ENCODE measurements at places on chromosomes 2 and 18. TPM values are rescaled to one million over a fixed set of nuclear protein-coding genes. Genes with fewer than 3 reads are reported as not detected.

DNA sequence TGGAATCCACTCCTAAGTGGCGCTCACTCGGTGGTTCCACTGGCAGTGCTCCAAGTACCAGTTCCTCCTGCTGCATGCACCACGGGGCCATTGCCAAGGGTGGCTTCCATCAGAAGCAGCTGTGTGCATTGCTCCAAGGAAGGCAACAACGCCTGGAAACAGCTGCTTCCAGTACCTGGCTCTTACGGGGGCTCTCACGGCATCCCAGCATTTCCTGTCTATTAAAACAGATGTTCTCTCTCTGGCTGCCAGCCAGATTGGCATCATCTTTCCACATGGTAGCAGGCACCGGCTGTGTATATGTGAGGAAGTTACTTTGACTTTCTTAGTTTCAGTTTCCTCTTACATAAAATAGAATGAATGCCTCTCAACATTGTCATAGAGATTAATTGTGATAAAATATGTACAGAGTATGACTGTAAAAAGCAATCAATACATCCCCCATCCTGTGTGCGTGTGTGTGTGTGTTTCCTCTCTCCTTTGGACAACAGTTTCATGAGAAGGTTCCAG lies 84.9 kb downstream of the CMPK2 start:
- DNase-seq, result peak; percentile 34
- no peak overlapping the region for H3K27ac ChIP-seq
- H3K27me3 ChIP-seq, result peaks cover 3% of the 10 kb centered on the region
- peaks cover 10% of the 10 kb centered on the region for H3K4me1 ChIP-seq
- H3K36me3 ChIP-seq, result no peaks in the 10 kb centered on the region
- H3K4me3 ChIP-seq, result no peak overlapping the region

CRYGC gene
- not detected for total RNA-seq

DNA sequence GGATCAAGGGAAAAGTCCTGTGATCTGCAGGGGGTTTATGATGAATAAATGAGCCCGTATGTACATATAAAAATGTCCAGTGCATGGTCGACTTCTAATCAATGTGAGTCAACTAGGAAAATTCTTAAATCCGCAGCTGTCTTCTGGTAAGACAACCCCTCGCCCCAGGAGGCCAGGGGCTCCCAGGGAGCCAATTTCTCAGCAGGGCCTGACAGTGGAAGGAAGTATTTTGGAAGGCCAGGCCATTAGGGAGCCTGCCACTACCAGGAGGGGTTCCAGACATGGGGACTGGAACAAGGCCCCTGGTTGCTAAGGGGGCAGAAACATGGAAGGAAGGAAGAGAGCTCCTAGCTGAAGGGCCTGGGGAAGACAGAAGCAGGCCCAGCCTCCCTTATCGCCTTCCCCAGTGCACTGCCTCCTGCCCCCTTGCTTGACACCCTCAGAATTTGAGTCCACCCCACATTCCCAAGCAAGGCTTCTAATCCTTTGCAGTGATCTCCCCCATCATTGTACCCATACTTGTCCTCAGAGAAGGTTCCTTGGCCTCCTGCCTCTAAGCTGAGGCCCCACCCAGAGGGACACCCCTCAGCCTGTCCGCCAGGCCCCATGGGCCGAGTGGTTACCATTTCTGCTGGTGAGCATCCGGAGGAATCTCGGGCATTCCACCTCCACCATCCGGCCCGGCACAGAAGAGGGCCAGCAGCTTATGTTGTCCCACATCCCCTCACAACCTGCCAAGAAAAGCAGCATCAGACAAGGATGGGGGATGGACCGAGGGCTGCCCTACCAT lies 45.9 kb downstream of the SCTR start:
- no peak overlapping the region for H3K27ac ChIP-seq
- DNase-seq, result no peak

DNA sequence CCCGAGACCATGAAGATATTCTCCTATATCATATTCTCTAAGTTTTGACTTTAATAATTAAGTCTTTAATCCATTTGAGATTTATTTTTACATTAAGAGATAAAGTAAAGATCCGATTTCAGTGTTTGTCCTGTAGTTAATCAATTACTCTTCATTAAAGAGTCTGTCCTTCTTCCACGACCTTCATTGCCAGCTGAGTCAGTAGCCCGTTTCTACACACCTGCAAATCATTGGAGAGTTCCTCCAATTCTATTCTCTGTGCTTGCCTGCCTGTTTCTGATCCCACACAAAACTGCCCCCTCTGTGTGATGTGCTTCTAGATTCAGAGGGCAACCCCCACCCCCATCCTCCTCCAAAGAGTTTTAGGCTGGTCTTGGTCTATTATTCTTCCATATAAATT lies 119.2 kb downstream of the KCNF1 start:
- no peak for DNase-seq
- no peaks in the 10 kb centered on the region for H3K4me1 ChIP-seq
- no peaks in the 10 kb centered on the region for H3K36me3 ChIP-seq
- peaks cover 10% of the 10 kb centered on the region for H3K27me3 ChIP-seq
- no peak overlapping the region for H3K27ac ChIP-seq
- H3K4me3 ChIP-seq, result no peak overlapping the region

GRCh38 chr2:72689579-72690195 lies 136.1 kb downstream of the EXOC6B start:
- H3K27ac ChIP-seq, result no peak overlapping the region
- no peaks in the 10 kb centered on the region for H3K27me3 ChIP-seq
- no peaks in the 10 kb centered on the region for H3K36me3 ChIP-seq
- no peak for DNase-seq

DNA sequence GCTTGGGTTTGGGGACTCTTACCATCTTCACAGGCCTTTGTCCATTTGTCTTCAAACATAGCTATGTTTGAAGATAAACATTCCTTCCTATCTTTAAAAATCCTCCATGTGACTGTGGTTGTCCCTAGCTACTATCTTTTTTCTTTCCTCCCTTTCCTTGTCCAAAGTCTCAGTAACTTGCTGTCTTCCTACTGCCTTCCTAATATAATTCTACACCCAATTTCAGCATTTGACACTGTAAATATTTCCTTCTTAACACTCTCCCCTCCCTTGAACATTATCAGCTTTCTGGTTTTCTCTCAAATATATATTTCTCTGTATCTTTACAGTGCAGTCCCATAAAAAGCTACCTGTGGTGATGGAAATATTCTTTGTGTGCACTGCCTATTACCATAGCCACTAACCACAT lies 5.3 kb upstream of the SP3 start:
- H3K27ac ChIP-seq, result no peak overlapping the region
- peaks cover 3% of the 10 kb centered on the region for H3K36me3 ChIP-seq
- no peak for DNase-seq

DNA sequence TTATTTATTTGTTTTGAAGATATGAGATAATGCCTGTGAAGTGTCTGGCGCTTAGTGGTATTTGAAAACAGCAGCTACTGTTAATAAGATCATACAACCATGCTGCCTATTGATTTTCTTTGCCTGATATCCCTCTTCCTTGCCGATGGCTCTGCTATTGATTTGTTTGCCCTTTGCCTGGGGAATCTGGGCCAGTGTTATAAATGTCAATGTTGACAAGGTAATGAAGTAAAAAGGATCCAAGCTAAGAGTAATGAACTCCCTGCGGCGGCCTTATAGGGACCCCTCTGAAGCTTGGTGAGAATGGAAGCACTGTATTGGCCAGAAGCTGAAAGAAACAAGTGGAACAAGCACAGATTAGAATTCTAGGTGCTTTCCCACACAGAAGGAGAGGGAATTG lies 854.6 kb downstream of the CNTNAP5 start:
- no peaks in the 10 kb centered on the region for H3K36me3 ChIP-seq
- no peak overlapping the region for H3K4me3 ChIP-seq
- H3K27ac ChIP-seq, result no peak overlapping the region
- DNase-seq, result no peak

ERICH2 gene
- not detected for total RNA-seq

Data from activated CD8-positive, alpha-beta T cell treated with anti-CD3 and anti-CD28 coated beads, Interleukin-2, amount 10 ng/mL, durations not matched to agents 7 days and 5 days (primary cell).